ENCODE measurements at places on chromosomes 16 and 17.
A peak's percentile ranks its signal among the peaks of the same experiment; 100 is the strongest.

GRCh38 chr17:45783593-45784292, 377 bp upstream of the CRHR1 start:
- DNase-seq: no peak

DNA sequence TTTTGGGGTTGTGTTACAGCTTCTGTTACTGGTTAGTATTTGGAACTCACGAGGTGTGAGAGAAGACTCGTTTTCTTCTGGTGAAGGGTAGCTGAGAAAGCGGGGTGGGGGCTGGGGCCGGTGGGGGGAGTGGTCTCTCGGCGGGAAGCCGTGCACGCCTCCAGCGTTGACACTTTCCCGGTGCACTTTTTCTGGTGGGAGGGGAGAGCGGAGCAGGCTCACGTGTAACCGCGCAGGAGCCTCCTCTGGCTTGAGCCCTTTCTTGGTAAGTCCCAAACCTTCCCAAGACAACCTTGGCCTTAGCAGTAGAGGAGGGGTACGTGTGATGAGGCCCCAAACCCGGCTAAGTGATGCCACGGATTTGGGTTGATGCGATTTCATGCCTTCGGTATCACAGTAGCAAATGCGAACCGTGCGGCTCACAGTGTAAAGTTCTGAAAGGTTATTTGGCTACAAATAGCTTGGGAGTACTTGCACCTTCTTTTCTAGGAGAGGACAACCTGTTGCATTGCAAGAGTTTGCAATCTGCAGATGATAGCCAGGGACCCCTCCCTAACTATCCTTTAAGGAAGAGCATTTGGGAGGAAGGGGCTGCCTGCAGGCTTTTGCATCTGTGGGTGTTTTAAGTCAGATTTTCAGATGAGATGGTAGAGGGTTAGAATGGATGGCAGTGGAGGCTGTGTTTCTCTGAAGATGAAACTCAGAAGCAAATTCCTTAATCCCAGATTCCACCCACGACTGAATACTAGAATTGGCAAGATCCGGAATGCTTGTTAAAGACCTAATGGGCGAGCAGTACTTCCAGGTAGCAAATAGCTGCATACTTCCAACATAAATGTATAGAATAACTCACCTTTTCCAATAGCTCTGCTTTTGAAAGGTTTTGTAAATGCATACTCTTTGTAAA, 1.5 kb downstream of the HLF start:
- no peak for DNase-seq

GRCh38 chr17:33580215-33580614, 287.1 kb upstream of the ASIC2 start:
- no peak for DNase-seq

- DNase-seq: no peak
Measured at GRCh38 chr17:4544951-4545216, 10.3 kb downstream of the MYBBP1A start.

GRCh38 chr17:6455321-6455705, 11.1 kb downstream of the PIMREG start:
- DNase-seq: no peak

DNA sequence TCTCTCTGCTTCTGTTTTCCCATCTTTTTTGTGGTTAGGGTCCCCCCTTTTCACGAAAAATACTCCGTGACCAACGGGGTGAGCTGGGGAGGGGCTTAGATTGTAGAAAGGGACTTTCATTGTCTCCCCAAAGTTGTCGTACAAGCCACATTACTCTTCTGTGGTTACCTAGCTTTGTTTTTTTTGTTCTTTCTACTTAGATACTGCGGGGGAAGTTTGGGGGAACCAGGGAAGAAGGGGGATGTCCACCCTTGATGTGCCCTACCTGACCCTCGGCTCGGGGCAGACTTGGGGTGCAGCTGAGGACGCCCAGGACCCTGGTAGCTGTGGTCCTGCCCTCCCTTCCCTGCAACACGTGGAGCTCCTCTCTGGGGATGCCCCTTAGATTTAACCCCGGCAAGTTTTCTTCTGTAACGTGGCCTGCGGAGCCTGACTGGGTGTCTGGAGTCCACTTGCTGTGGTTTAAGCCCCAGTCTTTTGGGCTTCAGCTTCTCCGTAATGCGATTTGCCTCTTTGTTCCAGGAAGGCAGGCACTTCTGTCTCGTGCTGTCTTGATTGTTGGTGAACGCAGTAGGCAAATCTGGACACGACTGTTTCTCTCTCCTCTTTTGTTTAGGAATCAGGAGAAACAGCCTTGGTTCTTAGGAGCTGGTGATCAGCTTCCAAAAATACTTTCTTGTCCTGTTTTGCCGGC, 892 bp downstream of the ABCC1 start:
- peak; percentile 67 for DNase-seq

DNA sequence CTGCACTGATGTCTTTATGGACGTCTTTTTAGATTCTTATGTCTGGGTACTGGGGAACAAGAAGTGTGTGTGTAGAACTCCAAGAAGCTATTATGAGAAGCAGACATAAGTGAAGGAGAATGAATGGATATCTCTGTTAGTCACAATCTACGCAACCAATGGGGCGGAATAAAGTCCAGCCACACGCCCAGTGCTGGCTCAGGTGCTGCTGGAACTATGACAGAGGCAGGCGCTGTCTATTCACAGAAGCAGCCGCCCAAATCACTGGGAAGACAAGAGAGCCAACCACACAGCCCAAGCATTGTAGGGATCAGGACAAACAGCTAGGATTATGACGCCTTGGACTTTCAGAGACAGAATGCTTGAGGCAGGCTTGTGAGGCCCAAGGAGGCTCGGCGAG, 43.9 kb upstream of the ICAM2 start:
- DNase-seq: no peak

DNA sequence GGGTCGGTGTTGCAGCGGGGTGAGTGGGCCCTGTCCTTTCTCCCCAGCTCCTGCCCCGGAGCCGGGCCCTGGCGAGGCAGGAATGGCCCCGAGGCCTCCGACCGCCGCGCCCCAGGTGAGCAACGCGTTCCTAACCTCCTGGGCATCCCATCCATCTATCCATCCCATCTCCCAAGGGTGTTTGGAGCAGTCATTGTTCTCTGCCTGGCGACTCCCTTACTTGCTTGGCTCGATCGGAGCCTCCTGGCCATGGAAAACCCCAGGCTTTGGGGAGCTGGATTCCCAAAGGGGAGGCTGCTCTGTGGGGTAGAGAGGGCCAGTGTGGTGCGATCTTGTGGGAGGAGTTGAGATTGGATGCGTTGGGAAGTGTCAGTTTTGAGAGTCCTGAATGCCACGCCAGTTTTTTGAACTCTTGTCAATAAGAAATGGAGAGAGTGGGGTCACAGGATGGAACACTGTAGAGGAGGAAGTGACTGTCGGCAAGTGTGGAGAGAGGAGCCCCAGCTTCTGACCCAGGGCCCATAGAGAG, 684 bp downstream of the ZFP90 start:
- DNase-seq: peak; percentile 26
